ENCODE measurements at places on chromosomes 1 and 21.

- no peak for DNase-seq
Observed at GRCh38 chr1:91440847-91441246, 36.2 kb upstream of the HFM1 start.

- DNase-seq, result no peak
Observed at GRCh38 chr1:173601588-173601987, 1.3 kb downstream of the SLC9C2 start.

GRCh38 chr21:37292041-37292440 is 24.9 kb upstream of the VPS26C start:
- no peak for DNase-seq

GRCh38 chr1:118589238-118589846 is 398.8 kb downstream of the TBX15 start:
- no peak for DNase-seq

DNA sequence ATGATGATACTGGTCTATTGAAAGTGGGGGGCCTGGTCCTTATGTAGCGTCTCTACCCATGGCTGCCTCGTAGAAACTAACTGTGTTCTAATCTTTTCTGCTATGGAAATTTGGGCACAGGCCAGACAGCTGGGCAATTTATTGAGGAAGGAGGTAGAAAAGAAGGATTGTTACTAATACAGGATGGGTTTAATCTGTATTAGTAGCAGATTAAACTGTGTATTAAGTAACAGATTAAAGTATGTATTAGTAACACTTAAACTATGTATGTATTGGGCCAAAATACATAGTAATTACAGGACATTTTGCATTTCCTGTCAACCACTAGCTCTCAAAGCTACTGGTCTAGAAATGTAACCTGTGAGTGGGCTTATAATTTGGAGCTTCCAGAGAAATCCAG is 142.0 kb downstream of the MAST2 start:
- DNase-seq, result no peak

DNA sequence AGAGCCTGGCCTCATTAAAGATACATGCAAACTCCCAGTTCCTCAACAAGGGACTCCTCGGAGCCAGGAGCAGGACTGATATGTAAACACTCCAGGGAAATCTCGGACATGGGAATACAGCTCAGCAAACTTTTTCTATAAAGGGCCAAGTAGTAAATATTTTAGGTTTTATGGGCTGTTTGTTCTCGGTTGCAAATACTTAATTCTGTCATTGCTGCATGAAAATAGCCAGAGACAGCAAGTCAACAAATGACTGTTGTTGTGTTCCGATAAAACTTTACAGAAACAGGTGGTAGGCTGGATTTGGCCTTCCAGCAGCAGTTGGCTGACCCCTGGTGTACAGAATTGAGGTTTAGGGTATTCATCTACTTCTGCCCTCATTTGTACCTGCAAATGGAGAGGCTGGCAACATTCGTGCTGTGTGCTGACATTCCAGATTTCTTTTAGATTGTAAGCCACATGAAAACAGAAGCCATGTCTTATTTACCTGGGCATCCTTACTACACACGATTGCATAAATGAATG is 360.3 kb downstream of the NTNG1 start:
- no peak for DNase-seq

GRCh38 chr1:67347688-67348472 is 40.2 kb downstream of the IL12RB2 start:
- DNase-seq, result no peak

GRCh38 chr1:78358165-78358564 is 132.6 kb upstream of the PTGFR start:
- no peak for DNase-seq

DNA sequence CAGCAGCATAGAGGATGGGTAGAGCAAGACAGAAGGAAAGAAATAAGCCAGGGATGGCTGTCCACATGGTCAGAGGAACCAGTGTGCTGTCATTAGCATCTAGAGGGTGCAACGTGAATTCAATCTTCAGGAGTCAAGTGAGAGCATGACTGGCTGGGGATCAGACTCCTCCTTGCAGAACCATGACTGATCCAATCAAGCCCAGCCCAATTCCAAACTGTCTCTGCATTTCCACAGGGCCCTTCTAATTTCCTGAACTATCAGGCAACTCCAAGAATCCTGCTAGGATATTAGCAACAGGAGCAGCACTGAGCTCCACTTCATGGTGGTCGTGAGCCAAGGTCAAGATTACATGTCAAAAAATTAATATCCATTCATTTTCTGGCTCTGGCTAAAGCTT is 166.8 kb upstream of the CAMK1G start:
- no peak for DNase-seq

DNA sequence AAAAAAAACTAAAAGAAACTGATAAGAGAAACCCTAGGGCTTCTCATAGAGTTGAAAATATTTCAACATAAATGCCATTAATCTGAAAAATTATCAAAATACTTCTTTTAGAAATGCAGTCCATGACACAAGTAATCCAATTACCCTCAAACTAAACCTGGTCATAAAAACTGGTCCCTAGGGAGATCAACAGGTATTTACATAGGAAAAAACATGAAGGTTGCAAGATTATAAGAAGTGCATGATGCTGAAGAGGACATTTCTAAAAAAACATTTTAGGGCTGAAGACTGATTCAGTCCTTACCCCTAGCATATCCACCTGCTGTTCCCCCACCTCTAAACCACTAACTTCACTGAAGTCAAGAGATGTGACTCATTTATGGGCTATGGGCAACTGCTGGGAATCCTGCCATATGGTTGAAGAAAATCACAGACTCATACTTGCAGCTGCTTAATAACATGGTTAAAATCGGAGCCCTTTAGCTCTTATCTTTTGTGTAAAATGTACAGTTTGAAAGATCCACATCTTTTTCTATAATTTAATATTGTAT is 131.0 kb upstream of the RUNX1 start:
- DNase-seq, result no peak

- DNase-seq, result no peak
Observed at GRCh38 chr1:65027666-65028358, 61.5 kb upstream of the JAK1 start.

- no peak for DNase-seq
Observed at GRCh38 chr1:201077736-201078135, 34.5 kb downstream of the CACNA1S start.

- DNase-seq, result no peak
Observed at GRCh38 chr1:32861904-32862695, 8.6 kb downstream of the FNDC5 start.

GRCh38 chr1:15249081-15249480 is 2.1 kb downstream of the FHAD1 start:
- peak; percentile 14 for DNase-seq

DNA sequence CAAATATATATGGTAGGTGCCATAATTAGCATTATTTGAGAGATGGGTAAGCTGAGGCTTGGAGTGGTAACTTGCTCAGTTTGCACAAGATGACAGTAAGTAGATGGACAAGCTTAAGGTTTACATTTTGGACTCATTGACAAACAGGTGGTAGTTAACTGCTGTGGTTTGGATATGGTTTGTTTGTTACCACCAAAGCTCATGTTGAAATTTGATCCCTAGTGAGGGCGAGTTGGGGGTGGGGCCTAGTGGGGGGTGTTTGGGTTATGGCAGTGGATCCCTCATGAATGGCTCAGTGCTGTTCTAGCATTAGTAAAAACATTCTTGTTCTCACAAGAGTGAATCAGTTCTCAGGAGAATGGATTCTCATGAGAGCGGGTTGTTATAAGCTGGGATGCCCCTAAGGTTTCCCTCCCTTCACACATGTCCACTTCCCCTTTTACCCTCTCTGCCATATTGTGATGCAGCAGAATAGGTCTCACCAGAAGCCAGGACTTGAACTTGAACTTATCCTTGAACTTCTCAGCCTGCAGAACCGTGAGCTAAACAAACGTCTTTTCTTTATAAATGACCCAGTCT is 6.6 kb upstream of the PRRX1 start:
- DNase-seq, result no peak

GRCh38 chr1:220682901-220683576 is 7.1 kb upstream of the C1orf115 start:
- DNase-seq, result no peak

DNA sequence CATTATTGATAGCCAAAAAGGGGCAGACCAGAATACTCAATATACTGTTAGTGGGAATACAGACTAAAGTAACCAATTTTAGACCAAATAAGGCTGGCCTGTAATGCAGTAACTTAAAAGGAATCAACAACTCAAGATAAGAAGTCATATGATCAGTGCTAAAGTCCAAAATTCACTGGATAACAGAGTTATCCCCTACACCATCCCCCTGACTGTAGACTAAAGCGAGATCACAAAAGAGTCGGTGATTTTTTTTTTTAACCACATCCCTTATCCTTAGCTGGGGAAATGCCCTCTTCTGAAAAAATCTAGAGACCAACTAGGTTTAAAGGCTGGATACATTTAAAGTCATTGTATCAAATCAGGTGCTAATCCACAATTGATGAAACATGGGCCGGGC is 7.7 kb downstream of the UBR4 start:
- no peak for DNase-seq

DNA sequence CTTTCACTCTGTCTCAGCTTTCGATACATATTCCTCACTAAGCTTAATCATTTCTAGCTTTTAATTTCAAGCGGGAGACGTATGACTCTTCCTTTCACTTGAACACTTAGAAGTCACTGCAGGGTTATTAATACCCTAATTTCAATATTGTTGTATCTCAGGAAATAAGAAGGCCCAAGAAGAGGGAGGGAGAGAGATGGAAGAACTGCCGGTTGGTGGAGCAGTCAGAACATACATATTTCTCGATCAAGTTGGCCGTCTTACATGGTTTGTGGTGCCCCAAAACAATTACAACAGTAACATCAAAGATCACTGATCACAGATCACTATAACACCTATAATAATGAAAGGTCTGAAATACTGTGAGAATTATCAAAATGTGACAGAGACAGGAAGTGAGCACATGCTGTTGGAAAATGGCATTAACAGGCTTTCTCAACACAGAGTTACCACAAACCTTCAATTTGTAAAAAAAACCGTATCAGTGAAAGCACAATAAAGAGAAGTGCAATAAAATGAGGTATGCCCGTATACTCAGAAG is 145.4 kb upstream of the HP1BP3 start:
- no peak for DNase-seq

DNA sequence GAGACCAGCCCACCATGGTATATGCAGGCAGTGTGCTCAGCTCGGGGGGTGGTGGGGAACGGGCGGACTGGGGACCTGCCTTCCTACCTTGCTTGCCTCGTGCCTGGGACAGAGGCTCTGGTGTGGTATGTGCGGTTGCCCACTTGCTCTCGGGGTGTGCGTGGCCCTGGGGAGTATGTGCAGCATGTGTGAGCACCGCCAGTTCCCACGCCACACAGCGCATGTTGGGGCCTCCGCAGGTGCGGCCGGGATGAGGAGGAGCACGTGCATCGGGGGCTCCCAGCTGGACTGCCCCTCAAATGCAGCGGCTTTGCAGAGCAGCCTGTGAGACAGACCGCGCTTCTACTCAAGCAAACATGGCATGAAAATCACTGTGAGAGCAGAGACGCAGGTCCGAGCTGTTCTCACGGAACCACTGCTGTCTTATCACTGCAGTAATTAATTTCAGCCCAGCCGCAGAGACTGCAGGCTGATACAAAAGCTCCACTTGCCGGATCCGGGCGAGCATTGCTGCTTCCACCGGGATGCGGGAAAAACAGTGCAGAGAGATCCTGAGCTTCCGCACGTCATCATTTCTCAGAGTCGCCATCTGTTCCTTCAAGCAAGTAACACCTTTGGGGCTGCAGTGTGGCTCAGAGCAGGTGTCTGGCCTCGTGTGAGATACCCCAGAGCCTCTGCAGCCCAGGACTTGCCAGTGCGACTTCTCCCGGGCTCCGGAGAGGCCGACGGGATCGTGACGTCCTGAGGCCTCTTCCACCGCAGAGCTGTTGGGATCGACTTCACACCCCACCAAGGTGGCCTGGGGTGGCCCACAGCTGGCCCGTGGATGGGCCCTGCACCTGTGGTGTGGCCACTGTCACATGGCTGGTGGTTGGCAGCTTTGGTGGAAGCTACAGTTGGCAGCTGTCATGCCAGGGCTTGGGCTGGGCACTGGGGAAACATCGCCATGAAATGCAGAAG is 92.6 kb upstream of the ACTRT2 start:
- no peak for DNase-seq

DNA sequence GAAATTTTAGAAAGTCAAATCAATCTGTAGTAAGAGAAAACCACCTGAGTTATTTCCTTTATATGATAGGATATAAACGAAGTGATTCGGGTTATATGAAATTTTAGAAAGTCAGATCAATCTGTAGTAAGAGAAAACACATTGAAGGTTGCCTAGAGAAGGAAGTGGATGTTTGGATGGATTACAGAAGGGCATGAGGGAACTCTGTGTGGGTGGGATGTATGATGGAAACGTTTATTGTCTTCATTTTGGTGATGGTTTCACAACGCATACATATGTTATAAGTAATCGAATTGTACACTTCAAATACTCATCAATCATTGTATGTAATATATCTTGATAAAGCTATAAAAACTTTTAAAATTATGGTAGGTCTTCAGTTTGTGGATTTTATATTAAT is 5.1 kb downstream of the CR1 start:
- no peak for DNase-seq

GRCh38 chr1:190147616-190148015 is 330.0 kb downstream of the BRINP3 start:
- no peak for DNase-seq

DNA sequence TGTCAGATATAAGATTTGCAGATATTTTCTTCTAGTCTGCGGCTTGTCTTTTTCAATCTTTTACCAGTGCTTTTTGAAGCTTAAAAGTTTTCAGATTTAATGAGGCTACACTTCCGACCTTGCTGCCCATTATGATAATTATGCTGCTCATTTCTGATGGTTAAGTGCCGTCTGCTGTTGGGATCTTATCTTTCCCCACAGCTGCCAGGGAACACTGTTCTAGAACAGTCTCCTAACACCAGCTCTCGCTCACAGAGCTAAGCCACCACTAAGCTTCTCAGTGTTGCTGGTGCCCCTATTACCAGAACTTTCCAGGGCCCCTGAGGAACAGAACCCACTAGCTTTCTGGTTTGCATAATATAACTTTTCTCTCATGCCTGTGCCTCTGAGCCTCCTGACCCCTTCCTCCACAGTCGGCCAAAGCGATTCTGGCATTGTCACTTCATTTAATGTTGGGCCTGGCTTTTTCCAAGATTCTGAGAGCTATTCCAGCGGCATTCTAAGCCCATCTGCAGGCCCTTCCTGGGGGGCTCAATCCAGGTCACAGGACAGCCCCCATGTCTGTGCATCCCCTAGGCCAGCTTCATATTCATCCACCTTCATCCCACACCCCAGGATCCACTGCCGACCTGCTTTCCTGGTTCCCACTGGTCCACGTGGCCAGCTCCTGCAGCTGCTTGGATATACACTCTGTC is 237.0 kb downstream of the PTPRU start:
- DNase-seq, result no peak

Measured in activated T-helper 1 cell treated with Interleukin-2 at 50 U/mL for 16 hours (primary cell).